ENCODE measurements at places on chromosomes 1 and 21.

- no peak for DNase-seq
These were observed 23.6 kb upstream of the DUSP10 start for GRCh38 chr1:221765527-221765926.

DNA sequence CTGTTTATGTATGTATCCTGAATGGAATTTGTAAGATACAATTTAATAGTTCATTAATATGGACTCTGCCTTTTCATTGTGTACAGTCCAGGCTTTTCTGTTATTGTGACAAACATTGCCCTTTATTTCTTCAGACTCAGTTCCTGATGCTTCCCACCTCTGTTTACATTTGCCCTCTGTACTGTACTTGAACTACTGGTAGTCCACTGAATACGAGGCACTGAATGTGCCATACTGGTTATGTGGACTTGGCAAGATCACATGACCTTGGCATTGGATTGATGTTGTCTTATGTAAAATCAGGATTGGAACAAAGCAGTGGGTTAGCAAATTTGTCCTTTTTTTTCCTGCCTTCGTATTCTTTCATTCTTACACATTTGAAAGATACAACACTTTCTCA is 27.8 kb downstream of the RALGPS2 start:
- DNase-seq, result no peak

GRCh38 chr21:27418346-27418745 is 451.5 kb upstream of the ADAMTS5 start:
- no peak for DNase-seq

- DNase-seq, result no peak
These were observed 25.8 kb upstream of the EVA1B start for GRCh38 chr1:36349241-36349671.

DNA sequence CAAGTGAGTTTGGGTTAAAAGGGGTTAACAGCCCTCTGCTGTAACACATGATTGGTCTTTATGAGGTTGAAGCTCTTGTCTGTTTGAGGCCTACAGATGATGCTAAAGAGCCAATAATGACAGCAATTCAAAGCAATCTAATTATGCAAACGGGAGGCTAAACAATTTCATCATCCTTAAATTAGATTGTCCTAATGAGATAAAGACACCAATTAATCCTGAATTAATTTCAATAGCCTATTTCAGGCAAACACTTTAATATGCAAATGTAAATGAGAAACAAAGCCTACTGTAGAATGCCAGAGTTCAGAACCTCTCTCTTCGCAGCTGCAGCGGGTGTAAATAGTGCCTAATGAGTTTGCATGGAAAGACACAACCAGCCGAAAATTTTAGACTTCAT is 504.7 kb upstream of the PBX1 start:
- no peak for DNase-seq

DNA sequence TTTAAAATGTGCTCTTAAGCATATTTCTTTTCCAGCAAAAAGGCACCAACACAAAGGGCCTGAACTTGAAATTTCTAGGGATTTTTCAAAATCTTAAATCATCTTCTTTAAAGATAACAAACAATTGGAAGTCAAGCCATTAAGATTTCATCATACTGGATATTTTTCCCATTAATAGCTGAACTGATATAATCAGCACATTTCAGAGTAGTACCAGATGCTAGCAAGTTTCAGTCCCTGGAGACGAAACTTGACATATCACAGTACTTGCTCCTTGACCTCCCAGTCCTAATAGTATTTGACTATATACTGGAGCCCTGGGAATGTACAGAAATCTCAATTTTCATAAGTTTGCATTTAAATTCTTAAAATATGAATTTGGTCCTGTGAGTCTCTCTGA is 10.2 kb upstream of the CDC7 start:
- no peak for DNase-seq

- DNase-seq, result peak; percentile 56
These were observed 26.1 kb downstream of the UBE2T start for GRCh38 chr1:202315576-202316168.

- no peak for DNase-seq
These were observed 579.7 kb downstream of the PTPRC start for GRCh38 chr1:199218533-199218932.

DNA sequence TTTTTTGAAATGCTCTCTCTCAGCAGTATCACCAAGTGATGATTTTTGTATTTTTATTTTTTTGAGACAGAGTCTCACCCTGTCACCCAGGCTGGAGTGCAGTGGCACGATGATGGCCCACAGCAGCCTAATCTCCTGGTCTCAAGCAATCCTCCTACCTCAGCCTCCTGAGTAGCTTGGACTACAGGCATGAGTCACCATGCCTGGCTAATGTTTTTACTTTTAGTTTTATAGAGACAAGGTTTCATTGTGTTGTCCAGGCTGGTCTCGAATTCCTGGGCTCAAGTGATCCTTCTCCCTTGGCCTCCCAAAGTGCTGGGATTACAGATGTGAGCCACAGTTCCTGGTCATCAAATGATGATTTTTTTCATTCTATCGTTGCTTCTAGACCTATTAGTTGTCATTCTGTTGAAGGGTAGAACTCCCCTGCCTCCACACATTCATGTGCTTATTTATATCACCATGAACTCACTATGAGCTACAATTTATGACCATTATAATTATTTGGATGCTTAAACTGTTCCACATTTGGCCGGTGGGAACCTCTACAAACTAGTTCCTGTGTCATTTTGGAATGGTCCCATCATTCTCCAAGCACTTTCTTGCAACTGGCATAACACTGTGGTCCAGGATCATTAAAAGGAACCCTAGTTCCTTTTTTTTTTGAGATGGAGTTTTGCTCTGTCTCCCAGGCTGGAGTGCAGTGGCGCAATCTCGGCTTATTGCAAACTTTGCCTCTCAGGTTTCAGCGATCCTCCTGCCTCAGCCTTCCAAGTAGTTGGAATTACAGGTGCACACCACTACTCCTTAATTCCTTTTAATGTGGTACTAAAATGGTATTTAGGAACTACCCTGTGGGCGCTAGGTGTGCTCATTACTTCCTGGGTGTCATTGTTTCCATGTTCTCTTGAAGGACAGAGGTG is 20.2 kb upstream of the TOR3A start:
- DNase-seq, result no peak

- DNase-seq, result no peak
These were observed 8.7 kb upstream of the KCNK1 start for GRCh38 chr1:233605205-233605604.

DNA sequence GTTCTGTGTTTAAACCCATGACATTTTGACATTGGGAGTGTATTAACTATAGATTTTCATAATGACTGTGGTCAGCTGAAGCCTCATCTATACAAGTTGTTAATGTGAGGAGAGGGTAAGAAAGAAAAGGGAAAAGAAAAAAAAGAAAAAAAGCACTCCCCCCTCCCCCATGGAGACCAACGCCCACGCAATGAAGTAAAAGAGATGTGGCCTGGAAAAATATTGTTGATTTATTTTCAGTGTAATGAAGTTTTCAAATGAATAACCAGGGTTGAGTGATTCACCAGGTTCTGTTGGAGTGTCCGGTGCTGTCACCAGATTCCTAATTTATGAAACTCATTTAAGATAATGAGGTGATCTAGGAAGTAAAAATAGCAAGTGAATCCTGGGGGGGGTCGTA is 4.7 kb downstream of the RNF220 start:
- DNase-seq, result no peak

GRCh38 chr1:112040891-112041740 is 51.6 kb upstream of the KCND3 start:
- no peak for DNase-seq

DNA sequence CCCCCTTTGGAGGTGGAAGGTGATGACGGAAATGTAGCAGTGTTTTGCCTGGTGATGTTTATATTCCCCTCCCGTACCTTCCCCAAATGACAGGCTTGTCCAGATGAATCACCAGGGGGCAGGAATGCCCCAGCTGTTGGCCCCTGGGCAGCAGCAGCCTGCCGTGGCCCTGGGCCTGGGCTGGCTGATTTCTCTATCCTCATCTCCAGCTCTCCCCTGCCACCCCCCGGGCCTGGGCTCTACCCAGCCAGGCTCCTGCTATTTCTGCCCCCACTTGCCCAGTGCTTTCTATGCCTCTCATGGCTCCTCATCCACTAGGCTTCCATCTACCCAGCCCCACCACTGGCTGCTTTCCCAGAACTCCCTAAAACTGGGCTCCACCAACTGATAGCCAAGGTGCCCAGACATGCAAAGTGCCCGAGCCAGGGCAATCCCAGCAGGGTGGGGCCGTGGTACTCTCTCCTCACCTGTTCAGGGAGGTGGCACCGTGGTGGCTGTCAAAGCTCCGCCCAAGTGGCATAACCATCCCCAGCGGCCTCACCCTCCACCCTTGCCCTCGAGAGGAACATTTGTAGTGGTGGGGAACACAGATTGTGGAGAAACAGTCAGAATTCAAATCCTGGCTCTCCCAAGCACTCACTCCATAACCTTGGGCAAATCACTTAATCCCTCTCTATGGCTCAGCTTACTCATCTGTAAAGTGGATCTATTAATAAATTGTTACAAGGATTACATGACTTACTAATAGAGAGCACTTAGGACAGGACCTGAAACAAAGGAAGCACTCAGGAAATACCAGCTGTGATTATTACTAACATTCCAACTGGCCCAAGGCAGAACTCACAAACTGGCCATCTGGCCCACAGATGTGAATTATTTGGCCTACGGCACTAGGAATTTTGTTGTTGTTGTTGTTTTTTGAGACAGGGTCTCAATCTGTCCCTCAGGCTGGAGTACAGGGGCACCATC is 12.8 kb upstream of the ECE1 start:
- DNase-seq, result no peak

DNA sequence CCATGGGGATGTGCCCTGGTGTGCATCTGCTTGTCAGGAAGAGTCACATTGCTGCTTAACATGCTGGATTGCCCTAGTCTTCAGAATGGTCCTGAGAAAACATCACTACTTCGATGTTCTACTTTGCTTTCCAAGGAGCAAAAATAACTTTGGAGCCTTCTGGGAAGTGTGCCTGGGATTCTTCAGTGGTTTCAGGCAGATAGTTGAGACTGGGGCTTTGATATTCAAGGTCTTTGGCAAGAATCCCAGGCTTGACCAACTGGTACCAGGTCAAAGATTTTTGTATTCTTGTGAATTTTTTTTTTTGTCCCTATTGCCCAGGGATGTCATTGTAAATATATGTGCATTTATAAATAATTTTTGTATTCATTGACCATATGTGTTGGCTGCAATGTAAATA is 51.4 kb downstream of the LRIG2 start:
- no peak for DNase-seq

- no peak for DNase-seq
These were observed 37.7 kb upstream of the TMEM125 start for GRCh38 chr1:43232074-43232473.

DNA sequence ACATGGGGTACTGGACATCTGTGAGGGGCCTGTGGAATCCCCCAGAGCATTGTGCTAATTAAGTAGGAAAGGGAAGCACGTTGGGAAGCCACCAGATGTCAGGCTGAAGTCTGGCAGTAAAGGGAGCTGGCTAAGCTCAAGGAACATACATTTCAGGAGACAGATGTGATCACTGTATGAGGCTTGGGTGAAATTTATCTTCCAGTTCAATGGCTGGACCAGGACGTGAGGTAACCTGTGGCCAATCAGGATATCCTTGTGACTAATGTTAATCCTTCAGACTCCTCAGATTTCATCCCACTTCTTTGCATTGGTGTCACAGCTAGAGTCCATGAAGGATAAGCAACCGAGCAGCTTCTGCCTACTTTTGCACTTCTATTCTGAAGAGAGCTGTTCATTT is 110.2 kb upstream of the APP start:
- no peak for DNase-seq

DNA sequence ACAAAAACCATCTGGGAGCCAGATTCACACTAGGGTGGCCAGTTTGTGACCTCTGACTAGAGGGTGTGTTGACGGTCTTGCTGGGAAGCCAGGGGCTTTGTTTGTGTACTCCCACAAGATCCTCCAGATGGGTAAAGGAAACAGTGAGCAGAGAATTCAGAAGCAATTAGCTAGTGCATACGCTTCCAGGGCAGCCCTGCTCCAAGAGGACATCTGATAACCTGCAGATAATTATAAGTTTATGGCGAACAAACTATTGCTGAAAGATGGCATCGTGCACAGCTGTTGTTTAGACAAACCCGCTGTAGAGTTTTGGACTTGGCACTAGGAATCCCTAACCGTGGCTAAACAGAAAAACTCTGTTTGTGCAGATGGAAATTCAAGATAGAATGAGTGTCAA is 326.4 kb downstream of the TGFB2 start:
- DNase-seq, result no peak

GRCh38 chr21:38822778-38823238 is 17.1 kb downstream of the ETS2 start:
- no peak for DNase-seq

GRCh38 chr21:16811011-16811410 is 701.8 kb upstream of the CXADR start:
- no peak for DNase-seq

DNA sequence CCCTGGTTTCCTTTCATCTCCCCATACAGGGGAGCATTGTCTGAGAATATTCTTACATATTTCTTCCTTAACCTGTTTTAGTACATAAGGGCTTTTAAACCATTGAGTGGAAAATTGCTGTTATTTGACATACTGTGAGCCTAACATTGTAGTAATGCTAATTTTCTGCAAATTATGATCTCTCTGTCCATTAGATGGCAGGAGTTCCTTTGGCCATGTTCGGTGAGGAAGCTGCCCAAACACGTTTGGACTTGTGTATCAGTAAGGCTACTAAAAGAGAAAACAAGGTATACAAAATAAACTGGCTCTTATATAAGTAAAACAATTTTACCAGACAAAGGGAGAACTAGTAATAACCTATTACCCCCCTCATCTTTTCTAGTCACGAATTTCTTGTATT is 29.2 kb downstream of the CDC7 start:
- DNase-seq, result no peak

DNA sequence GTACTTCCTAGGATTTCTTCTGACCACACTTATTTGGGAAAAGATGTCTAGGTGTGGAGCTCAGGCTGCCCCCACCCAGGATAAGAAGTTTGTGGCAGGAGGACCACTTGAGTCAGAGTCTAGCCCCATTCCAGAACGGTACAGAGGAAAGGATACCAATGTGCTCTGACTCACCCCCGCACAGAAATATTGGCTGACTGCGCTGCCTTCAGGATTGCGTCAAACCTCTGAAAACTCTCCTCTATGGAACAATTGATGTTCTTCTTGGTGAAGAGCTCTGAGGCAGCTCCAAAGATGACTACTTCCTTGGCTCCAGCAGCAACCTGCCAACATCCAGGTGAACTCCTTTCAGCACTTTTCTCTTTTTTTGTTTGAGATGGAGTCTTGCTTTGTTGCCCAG is 11.2 kb downstream of the HMGCL start:
- no peak for DNase-seq

Data from AML-193 (cell line).